ENCODE measurements at places on chromosomes 3 and 15. TPM values are rescaled to one million over a fixed set of nuclear protein-coding genes. Genes with fewer than 3 reads are reported as not detected.

DNA sequence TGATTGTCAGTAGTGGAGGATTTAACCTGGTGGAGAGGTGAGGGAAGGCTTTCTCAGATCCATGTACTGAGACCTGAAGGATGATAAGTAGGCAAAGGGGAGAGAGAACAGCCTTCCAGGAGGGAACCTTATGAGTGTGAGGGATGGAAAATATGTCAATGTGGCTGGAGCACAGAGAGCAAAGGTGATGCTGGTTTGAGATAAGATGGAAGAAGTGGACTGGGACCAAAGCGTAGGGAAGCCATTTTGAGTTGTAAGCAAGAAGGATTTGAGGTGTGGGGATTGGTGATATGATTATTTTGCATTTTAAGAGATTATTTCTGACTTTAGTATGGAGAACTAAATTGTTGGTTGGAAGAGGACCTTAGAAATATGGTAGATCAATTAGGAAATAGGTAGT is 3.9 kb downstream of the FBXO45 start:
- H3K27me3 ChIP-seq: no peaks in the 10 kb centered on the region
- H3K27ac ChIP-seq: no peak overlapping the region
- H3K4me3 ChIP-seq: no peak overlapping the region
- no peaks in the 10 kb centered on the region for H3K4me1 ChIP-seq
- DNase-seq: no peak

GRCh38 chr3:52454938-52455282 is 494 bp upstream of the NISCH start:
- peak overlapping the region; percentile 97 for H3K4me3 ChIP-seq
- peak overlapping the region; percentile 90 for H3K27ac ChIP-seq
- DNase-seq: no peak
- H3K36me3 ChIP-seq: no peaks in the 10 kb centered on the region
- H3K4me1 ChIP-seq: no peaks in the 10 kb centered on the region

GRCh38 chr3:24682141-24682547 is 187.5 kb upstream of the THRB start:
- no peak for DNase-seq
- no peaks in the 10 kb centered on the region for H3K27me3 ChIP-seq
- H3K27ac ChIP-seq: peak overlapping the region; percentile 40
- H3K4me1 ChIP-seq: no peaks in the 10 kb centered on the region
- no peak overlapping the region for H3K4me3 ChIP-seq

GRCh38 chr3:129888771-129889170 is 4.7 kb downstream of the TMCC1 start:
- H3K4me1 ChIP-seq: no peaks in the 10 kb centered on the region
- no peak overlapping the region for H3K27ac ChIP-seq
- H3K36me3 ChIP-seq: no peaks in the 10 kb centered on the region
- no peak for DNase-seq
- no peaks in the 10 kb centered on the region for H3K27me3 ChIP-seq

DNA sequence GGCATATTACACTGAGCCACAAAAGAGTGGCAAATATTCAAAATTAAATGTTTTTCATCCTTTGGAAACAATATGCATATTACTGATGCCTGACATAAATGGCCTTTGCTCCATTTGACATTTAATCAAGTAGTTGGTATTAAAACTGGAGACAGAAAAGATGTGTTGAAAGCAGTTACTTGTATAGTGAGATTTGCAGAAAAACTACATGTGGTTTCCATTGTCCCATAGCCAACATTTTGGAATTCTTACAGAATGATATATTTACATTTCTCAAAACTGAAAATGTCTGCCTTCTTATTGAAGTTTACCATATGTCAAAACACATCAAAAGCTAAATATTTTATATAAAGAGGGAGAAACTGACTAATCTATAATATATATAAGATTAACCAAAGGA is 21.6 kb downstream of the SHOX2 start:
- H3K4me1 ChIP-seq: no peaks in the 10 kb centered on the region
- no peak overlapping the region for H3K27ac ChIP-seq
- peaks cover 23% of the 10 kb centered on the region for H3K27me3 ChIP-seq
- no peak overlapping the region for H3K4me3 ChIP-seq

- no peaks in the 10 kb centered on the region for H3K27me3 ChIP-seq
- no peaks in the 10 kb centered on the region for H3K4me1 ChIP-seq
- H3K27ac ChIP-seq: no peak overlapping the region
- no peak overlapping the region for H3K4me3 ChIP-seq
- H3K36me3 ChIP-seq: no peaks in the 10 kb centered on the region
Measured at GRCh38 chr3:72137865-72138861, 353.2 kb upstream of the PROK2 start.

GRCh38 chr15:84829428-84829827 is 12.3 kb downstream of the ALPK3 start:
- no peak overlapping the region for H3K4me3 ChIP-seq
- H3K27me3 ChIP-seq: no peaks in the 10 kb centered on the region
- H3K4me1 ChIP-seq: no peaks in the 10 kb centered on the region
- no peak for DNase-seq
- no peak overlapping the region for H3K27ac ChIP-seq

GRCh38 chr3:181851063-181851462 is 139.3 kb downstream of the SOX2 start:
- DNase-seq: no peak
- no peak overlapping the region for H3K27ac ChIP-seq

GRCh38 chr3:54322354-54322753 is 200.0 kb downstream of the CACNA2D3 start:
- H3K27me3 ChIP-seq: peaks cover 3% of the 10 kb centered on the region
- H3K4me3 ChIP-seq: no peak overlapping the region
- no peak overlapping the region for H3K27ac ChIP-seq
- no peaks in the 10 kb centered on the region for H3K36me3 ChIP-seq
- DNase-seq: no peak

GRCh38 chr15:79977431-79978054 is 6.5 kb upstream of the BCL2A1 start:
- no peaks in the 10 kb centered on the region for H3K27me3 ChIP-seq
- no peak overlapping the region for H3K27ac ChIP-seq
- H3K36me3 ChIP-seq: no peaks in the 10 kb centered on the region
- H3K4me1 ChIP-seq: no peaks in the 10 kb centered on the region

DNA sequence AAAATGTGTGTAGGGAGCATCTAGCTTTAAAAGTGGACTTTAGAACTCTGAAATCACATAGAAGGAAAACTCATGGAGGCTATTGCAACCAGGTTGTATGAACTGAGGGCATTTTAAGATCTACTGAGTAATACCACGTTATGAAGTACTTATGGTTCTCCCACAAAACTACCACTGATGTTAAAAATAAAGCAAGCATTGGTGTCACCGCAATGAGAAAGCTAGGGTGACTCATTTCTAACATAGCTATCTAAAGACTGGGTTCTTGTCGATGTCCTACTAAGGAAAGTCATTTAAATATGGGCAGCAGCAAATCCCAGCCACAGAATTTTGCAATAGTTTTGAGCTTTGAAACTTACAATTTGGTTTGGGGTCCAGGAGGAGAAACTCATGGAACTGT is 584.8 kb downstream of the DIPK2A start:
- no peaks in the 10 kb centered on the region for H3K36me3 ChIP-seq
- no peaks in the 10 kb centered on the region for H3K4me1 ChIP-seq
- H3K27me3 ChIP-seq: no peaks in the 10 kb centered on the region
- H3K27ac ChIP-seq: no peak overlapping the region
- H3K4me3 ChIP-seq: no peak overlapping the region

DNA sequence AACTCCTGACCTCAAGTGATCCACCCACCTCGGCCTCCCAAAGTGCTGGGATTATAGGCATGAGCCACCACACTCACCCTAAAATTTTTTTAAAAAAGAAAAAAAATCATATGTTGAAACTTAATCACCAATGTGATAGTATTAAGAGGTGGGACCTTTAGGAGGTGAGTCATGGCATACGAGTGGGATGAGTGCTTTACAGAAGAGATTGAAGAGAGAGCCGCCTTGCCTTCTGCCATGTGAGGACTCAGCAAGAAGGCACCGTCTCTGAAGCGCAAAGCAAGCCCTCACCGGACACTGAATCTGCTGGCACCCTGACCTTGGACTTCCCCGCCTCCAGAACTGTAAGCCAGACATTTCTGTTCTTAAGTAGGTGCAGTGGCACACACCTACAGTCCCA is 5.5 kb downstream of the ARPIN start:
- H3K27me3 ChIP-seq: no peaks in the 10 kb centered on the region
- H3K4me3 ChIP-seq: no peak overlapping the region
- H3K36me3 ChIP-seq: no peaks in the 10 kb centered on the region
- no peak overlapping the region for H3K27ac ChIP-seq

EPHB3 gene
- total RNA-seq: 30.1 TPM

PCSK6 gene
- total RNA-seq: 3.6 TPM

WDR93 gene
- total RNA-seq: not detected

LRRIQ4 gene
- total RNA-seq: 0.14 TPM

PPARG gene
- 29.1 TPM for total RNA-seq

CPLX3 gene
- total RNA-seq: not detected

IGDCC3 gene
- 0.82 TPM for total RNA-seq

DOCK3 gene
- total RNA-seq: under 0.01 TPM

RHCG gene
- not detected for total RNA-seq

DUOX2 gene
- under 0.01 TPM for total RNA-seq

CCR8 gene
- not detected for total RNA-seq

GP9 gene
- 0.35 TPM for total RNA-seq
